Endodermal cell (in vitro differentiated cells): ENCODE measurements at places on chromosomes 13 and 19. TPM values are rescaled to one million over a fixed set of nuclear protein-coding genes. Genes with fewer than 3 reads are reported as not detected.

GRCh38 chr19:1252821-1253513 lies 4.6 kb downstream of the MIDN start:
- H3K4me1 ChIP-seq = peaks cover 5% of the 10 kb centered on the region
- DNase-seq = peak; percentile 65
- no peaks in the 10 kb centered on the region for H3K27me3 ChIP-seq
- H3K4me3 ChIP-seq = peak overlapping the region; percentile 85
- H3K27ac ChIP-seq = peak overlapping the region; percentile 76

NLRP7 gene
- 1.0 and 1.1 TPM in 2 replicates for total RNA-seq

C1QTNF9 gene
- not detected in 3 replicates for total RNA-seq

CEACAM7 gene
- not detected in 2 replicates for total RNA-seq
